T-helper 1 cell (primary cell): ENCODE measurements at places on chromosomes 5 and 9.

- peak; percentile 44 for DNase-seq
These were observed 106.0 kb downstream of the PHF2 start for GRCh38 chr9:93682155-93682968.

- no peak for DNase-seq
These were observed 49.2 kb downstream of the SIL1 start for GRCh38 chr5:139148986-139149385.

- DNase-seq: no peak
These were observed 55.5 kb downstream of the NNT start for GRCh38 chr5:43658509-43658908.

DNA sequence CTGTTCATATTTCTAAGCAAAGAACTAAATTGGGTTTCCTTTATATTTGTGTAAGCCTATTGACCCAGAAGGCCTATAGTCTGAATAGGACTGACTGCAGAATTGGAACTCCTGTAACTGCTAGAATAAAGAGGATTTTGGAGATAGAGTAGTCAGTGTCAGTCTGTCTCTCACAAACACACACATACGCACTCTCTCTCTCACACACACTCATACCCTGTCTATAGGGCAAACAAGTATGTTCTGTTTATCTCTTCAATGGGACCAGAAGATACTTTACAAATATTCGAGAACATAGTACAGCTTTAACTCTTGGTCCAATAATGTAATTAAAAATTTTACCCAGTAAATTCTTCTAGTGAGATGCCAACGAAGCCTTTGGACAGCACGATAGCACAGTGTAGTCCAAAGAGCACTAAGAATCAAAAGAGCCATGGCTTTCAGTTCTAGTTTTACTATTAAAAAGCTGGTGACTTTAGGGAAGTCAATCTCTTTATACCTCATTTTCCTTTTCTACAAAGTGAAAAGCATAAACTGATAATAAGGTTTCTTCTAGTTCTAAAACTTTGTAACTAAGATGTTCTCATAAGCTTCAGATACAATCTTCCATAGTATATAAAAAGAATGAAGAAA, 19.3 kb downstream of the ABHD17B start:
- DNase-seq: no peak

GRCh38 chr9:115786321-115786720, 367.3 kb upstream of the PAPPA start:
- DNase-seq: no peak

GRCh38 chr5:151615431-151615830, 24.3 kb upstream of the FAT2 start:
- DNase-seq: no peak

DNA sequence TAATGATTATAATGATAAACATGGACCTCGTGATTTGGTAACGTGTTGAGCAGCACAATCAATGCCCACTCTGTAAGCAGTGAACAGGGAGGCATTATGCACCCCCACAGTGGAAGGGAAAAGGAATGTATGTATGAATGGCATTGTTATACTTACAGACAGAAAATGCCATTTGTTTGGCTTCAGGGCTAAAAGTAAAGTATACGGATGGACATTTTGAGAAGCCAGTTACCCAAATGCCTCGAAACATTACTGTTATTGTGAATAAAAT, 260.2 kb upstream of the PPP1R2B start:
- DNase-seq: no peak

- no peak for DNase-seq
These were observed 539.8 kb downstream of the PRELID2 start for GRCh38 chr5:145295236-145295835.

DNA sequence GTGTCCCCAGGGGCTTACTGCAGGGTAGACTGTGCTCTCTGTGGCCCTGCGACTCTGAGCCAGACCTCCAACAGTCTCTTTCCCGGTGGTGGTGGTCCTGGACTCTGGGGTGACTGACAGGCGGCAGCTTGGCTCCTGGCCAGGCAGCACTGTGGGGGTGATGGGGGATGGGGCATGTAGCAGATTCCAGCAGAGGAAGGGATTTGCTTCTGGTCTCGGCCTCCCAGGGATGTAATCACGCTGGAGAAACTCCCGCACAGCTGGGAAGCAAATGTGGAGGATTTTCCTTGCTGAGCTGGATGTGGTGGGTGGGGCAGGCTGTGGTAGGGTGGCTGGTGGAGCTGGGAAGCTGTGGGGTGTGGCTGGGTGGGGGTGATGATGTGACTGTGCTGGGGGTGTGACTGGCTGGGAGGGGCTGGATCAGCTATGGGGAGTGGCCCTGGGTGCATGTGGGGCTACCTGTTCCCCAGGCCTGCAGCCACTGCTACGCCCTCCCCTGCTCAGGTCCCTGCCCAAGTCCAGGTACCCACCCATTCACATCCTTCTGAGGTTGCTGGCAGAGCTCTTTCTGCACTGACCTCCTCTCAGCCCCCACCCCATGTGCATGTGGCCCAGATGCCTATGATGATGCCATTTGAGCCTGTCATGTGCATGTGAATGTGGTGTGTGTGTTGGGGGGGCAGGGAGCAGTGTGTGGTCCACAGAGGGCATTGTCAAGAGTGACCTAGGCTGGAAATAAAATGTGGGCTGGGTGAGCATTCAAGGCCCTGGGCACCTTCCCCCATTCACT, 3.8 kb downstream of the NDST1 start:
- DNase-seq: no peak

- DNase-seq: no peak
These were observed 54.1 kb upstream of the FYB1 start for GRCh38 chr5:39273314-39273954.

- no peak for DNase-seq
These were observed 17.5 kb downstream of the GOLPH3 start for GRCh38 chr5:32156635-32157034.

DNA sequence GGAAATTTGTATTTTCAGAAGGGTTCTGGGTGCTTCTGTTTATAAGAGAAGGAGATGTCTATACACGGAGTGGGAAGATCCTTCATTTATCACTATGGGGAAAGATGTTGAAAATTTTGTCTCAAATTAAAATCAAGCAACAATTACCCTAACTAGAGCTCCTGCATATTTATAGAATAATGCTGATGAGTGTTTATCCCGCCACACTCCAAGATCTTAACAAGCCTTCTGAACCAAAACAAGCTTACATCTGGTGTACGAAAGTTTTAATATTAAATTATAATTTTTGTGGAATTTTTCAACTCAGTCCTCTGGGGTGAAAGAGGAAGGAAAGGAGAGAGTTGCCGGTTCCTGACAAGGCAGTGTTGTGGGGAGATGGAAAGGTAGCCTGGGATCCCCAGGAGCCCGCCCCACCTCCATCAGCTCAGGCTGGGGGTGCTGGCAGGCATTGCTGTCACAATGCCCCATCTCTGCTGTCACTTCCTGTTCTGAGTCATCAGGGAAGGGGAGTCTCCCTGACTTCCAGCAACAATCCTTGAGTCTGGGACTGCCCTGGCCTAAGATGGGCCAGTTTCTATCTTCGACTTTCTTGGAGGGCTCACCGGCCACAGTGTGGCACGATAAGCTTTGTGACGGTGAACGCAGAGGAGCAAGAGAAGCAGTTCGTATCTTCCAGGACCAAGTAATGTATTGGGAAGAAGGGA, 64.5 kb downstream of the ERAP1 start:
- DNase-seq: no peak

DNA sequence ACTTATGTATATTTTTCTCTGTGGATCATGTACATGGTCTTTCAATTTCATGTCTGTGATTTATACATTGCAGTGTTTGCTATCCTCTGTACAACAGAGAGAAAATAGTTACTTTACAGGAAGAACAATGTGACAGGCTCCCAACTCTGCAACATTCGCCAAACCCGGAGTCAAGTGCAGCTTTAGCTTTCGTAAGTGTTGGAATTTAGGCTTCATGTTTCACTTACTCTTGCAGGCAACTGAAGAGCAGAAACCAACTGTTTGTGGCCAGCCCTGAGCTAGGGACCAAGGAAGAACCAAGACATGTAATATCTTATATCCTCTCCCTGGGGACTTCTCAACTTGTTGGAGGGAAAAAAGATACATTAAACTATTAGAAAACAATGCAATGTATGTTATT, 147.9 kb downstream of the C5orf15 start:
- DNase-seq: no peak

- no peak for DNase-seq
These were observed 126.7 kb upstream of the SLC27A6 start for GRCh38 chr5:128838623-128839022.

DNA sequence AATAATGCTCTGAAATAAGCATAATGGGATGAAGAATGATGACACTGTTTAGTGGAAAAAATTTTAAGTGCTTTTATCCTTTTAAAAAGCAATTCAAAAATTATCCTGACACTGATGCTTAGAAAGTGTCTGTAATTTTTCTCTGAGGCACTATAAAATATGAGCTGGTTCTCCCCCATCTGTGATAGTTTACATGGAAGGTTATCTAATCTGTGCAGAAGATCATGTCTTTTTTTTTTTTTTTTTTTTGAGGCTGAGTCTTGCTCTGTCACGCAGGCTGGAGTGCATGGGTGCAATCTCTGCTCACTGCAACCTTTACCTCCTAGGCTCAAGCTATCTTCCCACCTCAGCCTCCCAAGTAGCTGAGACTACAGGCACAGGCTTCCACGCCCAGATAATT, 15.2 kb upstream of the TAF11L2 start:
- DNase-seq: no peak

DNA sequence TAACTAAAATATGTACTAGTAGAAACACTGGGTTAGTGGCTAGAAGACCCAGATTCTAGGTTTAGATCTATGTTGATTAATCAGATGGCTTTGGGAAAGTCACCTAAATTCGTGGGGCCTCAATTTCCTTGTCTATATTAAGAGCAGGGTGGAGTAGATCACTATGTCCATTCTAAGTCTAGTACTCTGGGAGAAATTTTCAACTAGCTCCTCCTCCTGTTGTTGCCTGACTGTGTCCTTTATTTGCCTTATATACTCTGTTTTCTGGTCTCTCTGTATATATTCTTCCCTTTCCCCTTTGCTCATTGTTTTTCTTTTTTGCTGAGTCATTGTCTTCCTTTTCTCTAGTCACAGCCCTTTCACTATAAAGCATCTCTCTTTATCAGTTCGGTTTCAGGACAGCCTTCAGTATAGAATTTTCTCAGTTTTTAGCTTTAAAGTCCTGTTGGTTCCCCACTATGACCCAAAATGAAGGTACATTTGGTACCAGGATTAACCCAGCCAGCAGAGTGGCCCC, 44.5 kb upstream of the CDH6 start:
- DNase-seq: no peak

DNA sequence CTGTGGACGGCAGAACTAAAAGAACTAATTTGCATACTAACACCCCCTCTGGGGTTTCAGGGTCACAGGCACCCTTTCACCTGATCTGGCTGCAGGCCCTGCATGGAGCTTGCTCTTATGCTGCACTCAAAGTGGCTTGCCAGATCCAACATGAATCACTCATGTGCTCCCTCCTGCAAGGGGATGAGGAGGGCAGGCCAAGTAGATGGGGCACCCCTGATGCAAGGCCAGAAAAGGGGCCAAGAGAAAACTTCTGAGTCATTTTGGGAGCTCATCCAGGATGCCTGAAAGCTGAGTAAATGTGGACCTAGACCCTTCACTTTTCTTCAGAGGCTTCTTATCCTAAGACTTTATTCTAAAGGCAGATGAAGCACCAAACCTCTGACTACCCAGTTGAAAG, 558.5 kb upstream of the PTGER4 start:
- no peak for DNase-seq

DNA sequence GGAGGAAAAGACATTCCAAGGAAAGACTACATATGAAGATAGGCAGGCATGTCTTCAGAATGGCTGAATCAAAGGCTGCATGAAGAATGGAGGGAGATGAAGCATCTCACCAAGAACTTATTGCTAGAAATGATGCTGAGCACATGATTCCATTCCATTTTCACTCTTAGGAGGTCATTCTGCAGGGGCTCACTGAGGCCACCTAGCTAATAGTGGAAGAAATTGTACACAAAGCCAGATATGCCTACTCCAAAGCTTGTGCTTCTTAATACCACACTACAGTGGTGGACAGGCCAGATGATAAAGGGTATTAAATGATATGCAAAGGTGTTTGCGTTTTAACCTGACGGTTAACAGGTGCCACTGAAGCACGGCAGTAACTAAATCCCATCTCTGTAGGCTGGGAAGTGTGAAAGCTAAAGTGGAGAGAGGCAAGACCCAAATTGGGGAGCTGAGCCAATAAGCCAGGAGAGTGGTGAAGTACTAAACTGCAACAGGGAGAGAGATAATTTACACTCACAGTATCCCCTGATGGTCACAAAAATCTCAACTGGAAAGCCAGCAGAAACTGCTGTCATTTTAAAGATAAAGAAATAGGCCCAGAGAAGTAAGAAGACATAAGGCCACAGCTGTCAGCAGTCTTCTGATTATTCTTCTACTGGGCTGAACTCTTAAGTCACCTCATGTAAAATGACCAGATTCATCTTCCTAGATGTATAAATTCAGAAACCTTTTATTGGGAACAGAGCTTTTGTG, 14.6 kb downstream of the NDUFA8 start:
- no peak for DNase-seq

DNA sequence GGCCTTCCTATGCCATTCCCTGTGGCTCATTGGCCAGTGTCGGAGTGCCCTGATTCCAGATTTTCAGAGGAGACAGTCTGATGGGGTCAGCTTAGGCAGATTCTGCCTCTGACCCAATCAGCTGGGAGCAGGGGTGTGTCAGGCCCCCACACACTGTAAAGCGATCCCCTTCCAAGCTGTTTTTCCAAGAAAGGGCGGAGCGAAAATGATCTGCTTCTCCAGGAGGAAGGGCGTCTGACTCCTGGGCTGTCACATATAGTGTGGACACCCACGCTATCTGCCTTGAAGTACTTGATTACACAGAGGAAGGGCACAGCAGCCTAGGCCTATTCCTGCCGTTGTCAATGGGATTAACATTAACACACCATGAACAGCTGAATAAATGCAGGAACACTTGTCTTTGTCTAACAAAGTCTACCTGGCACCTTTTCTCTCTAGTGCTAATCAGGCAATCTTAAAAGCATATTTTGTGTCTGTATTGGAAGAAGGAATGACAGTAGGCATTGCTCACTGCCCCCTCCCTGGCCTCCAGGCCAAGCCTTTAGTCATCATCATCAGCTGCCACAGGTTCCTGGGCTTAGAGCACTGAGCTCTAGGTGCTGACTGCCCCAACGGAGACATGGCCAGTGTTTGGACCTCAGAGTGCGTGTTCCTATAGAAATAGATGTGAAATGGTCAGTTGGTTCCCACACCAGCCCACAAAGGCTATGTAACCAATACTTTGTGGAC, 218.7 kb downstream of the MELK start:
- DNase-seq: no peak

DNA sequence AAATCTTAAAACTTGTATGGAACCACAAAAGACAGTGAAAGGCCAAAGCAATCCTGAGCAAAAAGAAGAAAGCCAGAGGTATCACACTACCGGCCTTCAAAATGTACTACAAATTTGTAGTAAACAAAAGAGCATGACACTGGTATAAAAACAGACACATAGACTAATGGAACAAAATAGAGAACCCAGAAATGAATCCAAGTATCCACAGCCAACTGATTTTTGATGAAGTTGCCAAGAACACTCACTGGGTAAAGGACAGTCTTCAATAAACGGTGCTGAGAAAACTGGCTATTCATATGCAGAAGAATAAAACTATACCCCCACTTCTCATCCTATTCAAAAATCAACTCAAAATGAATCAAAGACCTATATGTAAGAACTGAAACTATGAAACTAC, 390.1 kb downstream of the PRELID2 start:
- DNase-seq: no peak
